Astrocyte (in vitro differentiated cells and primary cell): ENCODE measurements at places on chromosomes 16 and 17. TPM values are rescaled to one million over a fixed set of nuclear protein-coding genes. Genes with fewer than 3 reads are reported as not detected.
A peak's percentile ranks its signal among the peaks of the same experiment; 100 is the strongest.

- peak; percentile 91 for DNase-seq
These were observed 8.3 kb downstream of the SOCS3 start for GRCh38 chr17:78351449-78352006.

DNA sequence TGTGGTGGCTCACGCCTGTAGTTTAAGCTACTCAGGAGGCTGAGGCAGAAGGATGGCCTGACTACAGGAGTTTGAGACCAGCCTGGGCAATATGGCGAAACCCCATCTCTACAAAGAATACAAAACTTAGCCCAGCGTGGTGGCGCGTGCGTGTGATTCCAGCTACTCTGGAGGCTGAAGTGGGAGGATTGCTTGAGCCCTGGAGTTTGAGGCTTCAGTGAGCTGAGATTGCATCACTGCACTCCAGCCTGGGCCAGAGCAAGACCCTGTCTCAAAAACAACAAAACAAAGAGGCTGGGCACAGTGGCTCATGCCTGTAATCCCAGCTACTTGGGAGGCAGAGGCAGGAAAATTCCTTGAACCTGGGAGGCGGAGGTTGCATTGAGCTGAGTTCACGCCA lies 7.0 kb upstream of the CSNK1D start:
- DNase-seq: no peak

DNA sequence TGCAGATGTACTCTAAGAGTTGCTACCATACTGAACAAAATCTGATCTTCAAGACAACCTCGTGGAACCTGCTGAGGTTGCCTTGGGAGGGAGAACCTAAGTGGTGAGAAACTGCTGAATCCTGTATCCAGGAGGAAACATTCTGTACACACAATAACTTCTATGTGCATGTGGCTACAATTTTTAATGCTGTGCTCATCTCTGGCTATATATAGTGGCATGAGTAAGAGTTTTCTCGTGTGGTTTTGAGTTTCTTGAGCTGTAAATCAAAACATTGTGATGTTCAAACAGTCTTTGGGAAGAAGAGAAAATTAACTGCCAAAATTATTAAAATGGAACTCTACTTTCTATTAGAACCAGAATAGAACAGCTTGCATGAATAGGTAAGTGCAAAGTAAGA lies 206.8 kb downstream of the CA10 start:
- DNase-seq: no peak

DNA sequence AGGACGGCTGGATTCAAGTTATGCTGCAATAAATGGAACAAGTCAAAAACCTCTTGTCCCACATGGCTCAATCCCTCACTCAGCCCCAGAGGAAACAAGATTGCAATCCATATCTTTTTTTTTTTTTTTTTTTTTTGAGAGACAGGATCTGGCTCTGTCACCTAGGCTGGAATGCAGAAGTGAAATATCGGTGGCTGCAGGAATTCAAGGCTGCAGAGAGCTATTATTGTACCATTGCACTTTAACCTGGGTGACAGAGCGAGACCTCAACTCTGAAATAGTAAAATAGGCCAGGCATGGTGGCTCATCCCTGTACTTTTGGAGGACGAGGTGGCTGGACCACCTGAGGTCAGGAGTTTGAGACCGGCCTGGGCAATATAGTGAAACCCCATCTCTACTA lies 2.7 kb upstream of the PDE6G start:
- DNase-seq: no peak

GRCh38 chr16:86643671-86644070 lies 65.3 kb downstream of the FOXL1 start:
- DNase-seq: no peak

GRCh38 chr16:2451851-2452320 lies 8.0 kb upstream of the TEDC2 start:
- no peak for DNase-seq

DNA sequence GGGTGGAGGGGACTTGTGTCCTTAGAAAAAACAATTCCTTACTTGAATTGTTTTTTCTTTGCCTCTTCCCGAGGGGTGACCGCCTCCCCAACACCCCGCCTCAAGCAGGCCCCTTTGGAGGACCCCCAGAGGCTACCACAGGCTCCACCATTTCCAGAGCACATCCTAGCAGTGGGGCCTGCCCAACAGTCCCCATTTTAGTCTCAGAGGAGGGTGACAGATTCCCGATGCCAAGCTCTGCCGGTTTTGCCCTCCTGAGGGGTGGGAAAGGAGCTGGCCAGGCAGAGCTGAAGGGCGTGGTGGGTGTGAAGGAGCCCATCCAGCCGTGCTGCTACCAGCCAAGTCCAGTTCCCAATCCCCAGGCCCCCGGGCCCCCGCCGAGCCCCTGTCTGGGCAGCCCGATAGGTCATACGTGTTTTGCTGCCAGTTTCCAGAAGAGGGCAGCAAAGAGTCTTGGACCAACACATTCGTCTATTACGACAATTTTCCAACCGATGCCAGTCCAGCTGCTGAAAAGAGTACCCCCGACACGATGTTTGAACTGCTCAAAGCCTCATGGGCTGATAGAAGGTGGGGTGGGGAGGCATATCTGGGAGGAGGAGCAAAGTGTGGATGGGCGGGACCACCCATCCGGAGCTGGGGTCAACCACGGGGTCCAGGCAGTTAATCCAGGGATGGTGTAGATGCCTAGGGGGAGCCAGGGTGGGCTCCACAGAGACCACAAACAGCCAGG lies 18.8 kb upstream of the GAA start:
- peak; percentile 45 for DNase-seq

- no peak for DNase-seq
These were observed 30.7 kb upstream of the ZNF423 start for GRCh38 chr16:49886554-49887094.

DNA sequence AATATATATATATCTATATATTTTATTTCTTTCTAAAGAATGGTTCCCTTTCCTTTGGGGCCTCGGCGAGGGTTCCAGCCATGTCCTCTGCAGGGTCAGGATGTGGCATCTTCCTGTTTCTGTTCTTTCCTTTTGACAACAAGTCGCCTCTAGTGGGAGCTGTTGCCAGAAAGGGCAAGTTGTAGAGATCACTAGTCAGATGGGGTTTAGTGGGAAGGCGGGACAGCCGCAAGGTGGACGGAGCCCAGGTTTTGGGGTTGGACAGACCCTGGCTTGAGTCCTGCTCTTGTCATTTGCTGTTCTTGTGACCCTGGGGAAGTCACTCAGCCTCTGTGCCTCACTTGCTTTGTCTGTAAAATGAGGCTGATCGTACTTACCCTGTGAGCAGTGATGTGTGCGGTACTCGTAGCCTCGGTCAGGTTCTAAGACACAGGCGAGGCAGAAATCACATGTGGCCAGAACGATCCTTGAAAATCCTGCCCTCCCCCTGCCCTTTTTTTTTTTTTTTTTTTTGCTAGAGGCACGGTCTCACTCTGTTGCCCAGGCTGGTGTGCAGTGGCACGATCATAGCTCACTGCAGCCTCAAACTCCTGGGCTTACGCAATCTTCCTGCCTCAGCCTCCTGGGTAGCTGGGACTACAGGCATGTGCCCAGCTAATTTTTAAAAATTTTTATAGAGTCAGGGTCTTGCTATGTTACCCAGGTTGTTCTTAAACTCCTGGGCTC lies 80.1 kb downstream of the ABCC6 start:
- DNase-seq: no peak

GRCh38 chr16:84088695-84089395 lies 27.9 kb downstream of the MBTPS1 start:
- DNase-seq: no peak

- DNase-seq: no peak
These were observed 165.4 kb downstream of the PITPNC1 start for GRCh38 chr17:67542219-67543114.

DNA sequence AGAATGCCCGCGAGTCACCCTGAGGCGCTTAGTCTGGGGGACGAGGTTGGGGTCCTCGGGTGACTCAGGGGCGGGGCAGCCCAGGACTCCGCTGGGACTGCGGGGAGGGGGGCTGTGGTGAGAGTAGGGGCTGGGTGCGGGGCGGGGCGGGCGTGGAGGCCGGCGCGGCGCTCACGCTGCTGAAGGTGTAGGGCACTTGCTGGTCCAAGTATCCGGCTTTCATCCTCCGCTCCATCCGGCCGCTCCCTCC lies 832 bp downstream of the ETV4 start:
- DNase-seq: peak; percentile 20

GRCh38 chr17:33811984-33812577 lies 443.0 kb upstream of the CCL2 start:
- DNase-seq: no peak

GRCh38 chr17:75128694-75129505 lies 2.6 kb downstream of the NT5C start:
- no peak for DNase-seq

GRCh38 chr16:80754476-80754875 lies 49.9 kb downstream of the CDYL2 start:
- no peak for DNase-seq

- no peak for DNase-seq
These were observed 1.1 kb upstream of the SLC47A2 start for GRCh38 chr17:19717411-19717908.

DNA sequence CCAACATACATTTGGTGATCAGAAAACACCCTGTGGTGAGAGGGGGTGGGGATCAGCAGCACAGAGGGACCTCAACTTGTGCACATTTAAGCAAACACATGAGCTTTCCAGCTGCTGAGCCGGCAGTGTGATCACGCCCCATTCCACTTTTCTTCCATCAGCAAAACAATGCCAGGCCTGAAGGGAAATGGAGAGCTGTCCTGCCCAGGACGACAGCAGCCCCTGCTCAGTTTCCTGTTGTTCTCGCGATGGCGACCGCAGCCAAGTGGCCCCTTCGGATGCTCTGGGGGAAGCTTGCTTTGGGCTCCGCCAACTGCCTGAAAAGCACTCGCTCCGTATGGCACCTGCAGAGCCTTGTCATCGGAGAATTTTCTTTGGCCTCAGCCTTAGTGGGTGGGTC lies 272.3 kb downstream of the FOXL1 start:
- DNase-seq: no peak

DNA sequence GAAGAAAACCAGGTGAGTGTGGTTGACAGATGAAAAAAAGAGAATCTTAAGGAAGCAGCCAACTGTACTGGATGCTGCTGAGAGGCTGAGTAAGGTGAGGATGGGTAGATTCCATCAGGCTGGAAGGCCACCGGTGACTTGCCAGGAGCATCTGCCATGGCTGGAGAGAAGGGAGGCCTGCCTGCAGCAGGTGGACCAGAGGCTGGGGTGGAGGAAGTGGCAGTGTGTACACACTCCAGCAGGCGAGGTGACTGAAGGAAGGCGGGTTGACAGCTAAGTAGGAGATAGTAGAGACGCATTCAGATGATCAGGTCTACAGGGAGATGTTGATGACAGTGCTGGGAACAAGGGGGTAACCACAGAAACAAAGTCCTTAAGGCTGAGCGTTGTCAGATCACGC lies 69.5 kb downstream of the USP43 start:
- DNase-seq: no peak

GRCh38 chr17:19705771-19706770 lies 10.3 kb downstream of the SLC47A2 start:
- DNase-seq: no peak

DNA sequence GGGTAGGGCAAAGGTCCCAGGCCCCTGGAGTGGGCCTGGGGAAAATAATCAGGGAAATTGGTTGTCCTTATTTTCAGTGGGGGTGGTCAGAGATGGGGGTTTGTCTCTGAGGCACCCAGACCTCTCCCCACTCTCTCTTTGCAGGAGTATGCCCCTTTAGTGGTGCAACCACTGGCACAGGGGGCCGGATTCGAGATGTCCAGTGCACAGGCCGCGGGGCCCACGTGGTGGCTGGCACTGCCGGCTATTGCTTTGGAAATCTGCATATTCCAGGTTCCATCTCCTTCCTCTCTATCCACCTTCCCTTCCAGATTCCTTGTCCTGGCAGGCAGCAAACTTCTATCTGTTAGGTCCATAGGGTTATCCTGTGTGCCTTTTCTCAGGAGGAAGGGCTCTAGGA lies 7.6 kb downstream of the PFAS start:
- DNase-seq: no peak

- peak; percentile 29 for DNase-seq
These were observed 1.5 kb upstream of the ARHGDIG start for GRCh38 chr16:278863-279366.

DNA sequence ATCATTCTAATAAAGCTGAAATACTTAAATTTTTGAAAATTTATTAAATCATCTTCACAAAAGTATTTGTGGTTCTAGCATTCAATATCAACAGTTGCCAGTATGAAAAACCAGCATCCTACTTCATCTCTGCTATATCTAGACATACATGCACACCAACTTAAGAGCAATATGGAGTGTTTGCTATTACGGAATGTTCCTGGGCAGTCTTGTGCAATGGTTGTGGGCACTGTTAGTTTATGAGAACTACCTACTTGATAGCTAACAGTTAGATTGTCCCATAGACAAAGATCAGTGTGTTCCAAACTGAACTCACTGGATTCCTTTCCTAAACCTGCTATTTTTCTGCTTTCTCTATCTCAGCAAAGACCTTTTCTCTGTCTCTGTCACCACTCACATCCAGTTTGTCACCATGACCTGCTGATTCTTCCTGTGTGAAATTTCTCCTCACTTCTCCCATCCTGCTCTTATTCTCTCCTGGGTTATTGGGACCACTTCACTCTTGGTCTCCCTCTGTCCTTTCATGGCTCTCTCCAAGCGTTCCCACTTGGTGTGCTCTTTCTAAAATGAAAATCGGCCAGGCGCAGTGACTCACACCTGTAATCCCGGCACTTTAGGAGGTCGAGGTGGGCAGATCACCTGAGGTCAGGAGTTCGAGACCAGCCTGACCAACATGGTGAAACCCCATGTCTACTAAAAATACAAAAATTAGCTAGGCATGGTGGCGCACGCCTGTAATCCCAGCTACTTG lies 27.7 kb downstream of the CNTROB start:
- no peak for DNase-seq

- DNase-seq: no peak
These were observed 61.3 kb downstream of the CDRT4 start for GRCh38 chr17:15406081-15406480.

DNA sequence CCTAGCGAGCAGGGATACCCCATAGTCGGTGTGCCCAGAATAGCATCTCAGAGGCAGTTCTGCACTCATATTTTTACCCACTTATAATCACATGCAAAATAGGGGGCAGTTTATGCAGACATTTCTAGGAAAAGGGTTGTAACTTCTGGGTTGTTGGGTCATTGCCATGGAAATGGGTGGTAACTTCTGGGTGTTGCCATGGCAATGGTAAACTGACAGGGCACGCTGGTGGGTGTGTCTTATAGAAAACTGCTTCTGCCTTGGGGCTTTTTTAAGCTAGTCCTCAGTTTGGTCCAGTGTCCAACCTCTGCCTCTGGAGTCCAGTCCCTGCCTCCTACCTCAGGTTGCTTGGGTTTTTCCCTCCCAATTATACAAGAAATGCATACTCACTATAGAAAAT lies 7.4 kb upstream of the SPAG9 start:
- no peak for DNase-seq

RNU2-1 gene
- 4,186 and 4,812 TPM in 2 replicates for total RNA-seq

TRPV2 gene
- total RNA-seq: 0.50 and 0.86 TPM in 2 replicates

GLP2R gene
- 0.17 and 0.41 TPM in 2 replicates for total RNA-seq

KRTAP3-1 gene
- not detected in 2 replicates for total RNA-seq

CHST6 gene
- total RNA-seq: 2.5 and 3.4 TPM in 2 replicates

EVPL gene
- not detected in 2 replicates for total RNA-seq

GAST gene
- total RNA-seq: not detected in 2 replicates

SLC16A11 gene
- not detected in 2 replicates for total RNA-seq
